Right cardiac atrium (tissue), 5 donors: ENCODE measurements at places on chromosomes 5 and 9. TPM values are rescaled to one million over a fixed set of nuclear protein-coding genes. Genes with fewer than 3 reads are reported as not detected.
A peak's percentile ranks its signal among the peaks of the same experiment; 100 is the strongest.

The PCDHB3 gene
- total RNA-seq: 1.4 TPM

The WWC1 gene
- total RNA-seq: 1.7 TPM

The PPP1R26 gene
- total RNA-seq: 18.7 TPM

The FOXD4L3 gene
- total RNA-seq: not detected

The FAM120A gene
- 111 TPM for total RNA-seq

The CER1 gene
- total RNA-seq: not detected

DNA sequence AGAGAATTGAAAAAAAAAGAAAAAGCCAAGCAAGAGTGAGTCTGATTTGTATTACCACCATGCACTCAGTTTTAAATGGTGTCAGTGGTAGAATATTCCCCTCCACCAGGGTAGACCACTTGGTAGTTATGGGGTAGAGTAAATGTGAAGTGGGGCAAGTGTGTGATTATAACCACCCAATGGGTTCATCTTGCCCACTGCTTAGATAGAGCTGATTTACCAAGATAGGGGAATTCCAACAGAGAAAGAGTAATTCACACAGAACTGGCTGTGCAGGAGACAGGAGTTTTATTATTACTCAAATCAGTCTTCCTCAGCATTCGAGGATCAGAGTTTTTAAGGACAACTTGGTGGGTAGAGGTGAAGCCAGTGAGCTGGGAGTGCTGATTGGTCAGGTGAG lies 113.3 kb upstream of the RAI14 start:
- DNase-seq: no peak

DNA sequence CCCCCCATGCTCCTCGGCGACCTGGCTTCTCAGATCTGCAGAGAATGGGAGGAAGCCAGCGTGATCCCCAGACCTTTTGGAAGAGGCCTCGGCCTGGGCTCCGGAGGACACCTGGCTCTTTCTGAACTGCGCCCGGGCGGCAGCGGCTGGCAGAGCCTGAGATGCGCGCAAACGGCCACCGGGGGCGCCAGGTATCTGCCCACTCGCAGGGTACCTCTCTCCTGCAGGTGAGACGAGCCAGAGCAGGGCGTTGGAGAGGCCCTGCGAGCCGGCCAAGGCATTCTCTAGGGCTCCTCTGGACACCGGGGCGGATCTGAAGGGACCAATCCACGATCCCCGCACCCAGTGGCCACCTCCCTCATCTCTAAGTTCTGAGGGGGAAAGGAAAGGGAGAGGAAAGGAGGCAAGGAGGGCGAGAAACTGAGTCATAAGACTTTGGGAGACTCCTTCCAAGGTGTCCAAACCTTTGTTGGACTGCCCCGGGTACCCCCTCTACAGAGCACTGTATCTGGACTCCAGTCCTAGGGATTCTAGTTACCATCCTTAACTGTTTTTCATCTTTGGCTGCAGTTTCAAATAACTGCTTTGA lies 55.0 kb upstream of the SLC46A2 start:
- no peak for DNase-seq

- no peak for DNase-seq
Observed at GRCh38 chr5:56251918-56252553, 18.9 kb upstream of the ANKRD55 start.

DNA sequence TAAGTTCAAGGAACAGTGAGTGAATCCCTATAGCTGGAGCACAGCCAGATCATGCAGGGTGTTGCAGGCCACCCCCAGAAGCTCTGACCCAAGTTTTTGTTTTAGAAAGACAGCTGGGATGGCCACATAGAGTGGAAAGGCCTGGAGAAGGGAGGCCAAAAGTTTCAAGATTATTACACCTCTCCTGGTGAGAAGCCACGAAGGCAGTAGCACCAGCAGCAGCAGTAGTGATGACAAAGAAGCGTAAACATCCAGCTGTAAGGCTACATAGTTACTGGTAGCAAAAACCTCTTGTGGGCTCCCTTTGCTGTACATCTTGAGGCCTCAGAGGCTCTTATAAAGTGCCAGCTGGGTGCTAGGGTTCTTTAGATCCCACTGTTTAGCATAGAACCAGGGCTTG lies 11.8 kb downstream of the ADAMTSL1 start:
- no peak for DNase-seq

GRCh38 chr9:87991151-87991870 lies 17.0 kb upstream of the CDK20 start:
- DNase-seq: no peak

- no peak for DNase-seq
Observed at GRCh38 chr5:112535356-112535755, 116.3 kb upstream of the EPB41L4A start.

- no peak for DNase-seq
Observed at GRCh38 chr9:14221119-14221518, 92.8 kb downstream of the NFIB start.

- peak; percentile 80 for DNase-seq
Observed at GRCh38 chr5:134561871-134562296, 36.4 kb downstream of the JADE2 start.

GRCh38 chr5:136446565-136446964 lies 81.2 kb upstream of the TRPC7 start:
- DNase-seq: no peak

GRCh38 chr5:143057580-143057999 lies 287.4 kb downstream of the ARHGAP26 start:
- DNase-seq: no peak

DNA sequence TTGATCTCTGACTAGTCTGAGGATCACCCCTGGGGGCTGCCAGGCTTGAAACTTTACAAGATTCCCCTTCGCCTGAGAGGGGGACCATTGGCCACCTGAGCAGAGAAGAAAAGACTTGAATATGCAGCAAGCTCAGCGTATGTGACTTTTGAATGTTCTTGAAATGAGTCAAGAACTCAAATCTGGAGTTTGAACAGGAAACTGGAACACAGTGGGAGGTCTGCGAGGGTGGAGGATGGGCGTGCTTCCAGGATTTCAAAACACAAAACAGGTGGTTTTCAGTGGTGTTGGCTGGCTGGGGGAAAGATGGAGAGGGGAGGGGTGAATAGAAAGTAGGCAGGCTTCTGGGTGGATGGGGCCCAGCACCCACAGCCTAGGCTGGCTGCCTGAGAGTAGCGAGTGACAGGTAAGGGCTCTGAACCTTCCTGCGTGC lies 40.6 kb downstream of the TMEM174 start:
- no peak for DNase-seq

DNA sequence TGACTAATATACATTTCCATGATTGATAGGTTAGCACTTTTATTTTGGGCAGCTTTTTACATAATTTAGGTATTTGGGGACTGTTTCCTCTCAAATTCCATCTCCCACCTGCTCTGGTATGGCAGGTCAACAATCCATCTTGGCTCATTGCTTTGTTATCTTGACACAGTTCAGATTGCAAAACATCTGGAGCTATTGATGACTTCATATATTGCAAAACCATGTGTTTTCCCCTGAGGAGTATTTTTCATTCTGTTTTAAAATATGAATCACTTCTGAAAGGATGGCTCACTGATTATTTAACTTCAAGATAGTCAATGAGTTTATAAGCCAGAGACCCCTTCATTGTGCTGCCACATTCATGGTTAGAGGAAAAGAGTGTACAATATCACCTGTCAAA lies 1206.0 kb upstream of the C9orf72 start:
- DNase-seq: no peak

DNA sequence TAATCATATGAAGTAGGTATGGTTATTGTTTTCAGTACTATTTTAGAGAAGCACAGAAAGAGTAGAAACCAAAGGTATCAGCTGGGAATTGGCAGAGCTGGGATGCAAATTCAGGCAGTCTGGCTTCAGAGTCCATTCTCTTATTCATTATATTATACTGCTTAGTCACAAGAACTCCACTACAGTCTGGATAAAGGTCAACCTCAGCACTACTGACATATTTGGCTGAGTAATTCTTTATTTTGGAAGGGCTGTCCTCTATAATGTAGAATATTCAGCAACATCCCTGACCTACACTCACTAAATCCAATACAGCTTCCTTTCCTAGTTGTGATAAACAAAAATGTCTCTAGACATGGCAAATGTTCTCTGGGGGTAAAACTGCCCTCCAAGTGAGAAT lies 37.6 kb downstream of the PTGER4 start:
- DNase-seq: no peak

DNA sequence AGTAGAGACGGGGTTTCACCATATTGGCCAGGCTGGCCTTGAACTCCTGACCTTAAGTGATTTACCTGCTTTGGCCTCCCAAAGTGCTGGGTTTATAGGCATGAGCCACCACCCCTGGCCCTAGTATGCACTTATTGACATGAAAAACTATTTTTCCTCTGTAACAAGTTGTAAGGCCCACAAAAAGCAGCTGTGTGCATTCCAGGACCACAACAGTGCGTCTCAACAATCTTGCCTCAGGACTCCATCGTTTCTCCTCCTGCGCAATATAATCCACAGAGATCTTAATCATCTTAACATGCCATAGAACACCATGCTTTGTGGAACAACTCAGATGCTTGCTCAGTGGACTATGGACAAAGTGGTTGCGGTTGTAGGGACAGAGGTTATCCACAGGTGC lies 10.2 kb downstream of the OR2V1 start:
- no peak for DNase-seq

- DNase-seq: no peak
Observed at GRCh38 chr9:4926239-4926638, 58.8 kb upstream of the JAK2 start.
